Calu3 (cell line): ENCODE measurements at places on chromosomes 4 and X.

- no peak for DNase-seq
These were observed 143.4 kb upstream of the MED14 start for GRCh38 chrX:40878766-40879165.

DNA sequence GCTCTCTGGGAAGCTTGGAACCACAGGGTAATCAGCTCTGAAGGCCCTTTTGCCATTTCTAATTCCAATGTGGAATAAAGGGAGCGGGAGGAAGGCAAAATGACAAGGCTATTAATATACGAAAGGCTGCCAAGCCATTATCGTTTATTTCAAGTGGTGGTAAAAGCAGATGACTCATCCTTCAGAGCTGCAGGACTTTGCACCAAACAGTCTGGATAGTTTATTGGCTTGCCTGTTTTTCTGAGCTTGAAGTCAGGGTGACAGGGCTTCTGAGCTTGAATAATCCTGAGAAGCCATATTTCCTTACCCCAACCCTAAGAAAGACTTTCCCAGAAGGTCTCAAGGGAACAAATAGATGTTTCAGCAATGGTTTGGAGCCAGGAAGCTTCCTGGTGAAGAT is 7.7 kb upstream of the GABRE start:
- DNase-seq = peak; percentile 20

DNA sequence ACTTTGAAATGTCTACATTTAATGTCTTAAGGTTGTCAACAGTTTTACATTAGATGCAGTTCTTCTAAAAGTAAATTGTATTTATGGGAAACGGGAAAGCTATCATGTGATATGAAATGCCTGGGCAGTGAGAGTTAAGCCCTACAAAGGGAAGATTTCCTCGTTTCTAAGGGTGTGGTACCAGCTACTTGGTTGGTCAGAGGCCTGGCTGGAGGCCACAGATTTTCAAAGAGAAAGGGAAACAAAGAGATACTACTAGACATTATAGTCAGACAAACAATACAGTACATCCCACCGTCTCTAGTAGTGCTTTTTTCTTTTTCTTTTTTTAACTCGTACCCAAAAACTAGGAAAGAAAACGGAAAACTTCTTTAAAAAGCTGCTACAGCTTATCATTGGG is 467.8 kb downstream of the PCDH7 start:
- no peak for DNase-seq

GRCh38 chrX:9471571-9471985 is 6.7 kb downstream of the TBL1X start:
- DNase-seq = no peak

DNA sequence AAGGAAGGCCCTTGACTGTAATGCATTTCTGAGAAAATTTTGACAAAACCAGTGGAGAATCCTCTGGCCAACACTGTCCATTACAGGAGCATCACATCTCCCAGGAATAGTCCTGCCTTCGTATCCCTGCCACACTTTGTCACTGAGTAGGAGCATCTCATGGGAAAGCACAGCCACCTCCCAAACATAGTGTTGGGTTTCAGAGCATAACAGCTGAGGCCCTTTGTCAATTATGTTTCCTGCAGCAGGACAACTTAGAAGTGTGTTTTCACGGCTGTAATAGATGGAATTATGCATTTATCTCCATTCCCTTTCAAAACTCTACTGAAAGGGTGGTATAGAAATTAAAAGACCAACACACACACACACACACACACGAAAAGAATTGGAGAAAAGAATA is 91.1 kb upstream of the SMAD1 start:
- DNase-seq = no peak

DNA sequence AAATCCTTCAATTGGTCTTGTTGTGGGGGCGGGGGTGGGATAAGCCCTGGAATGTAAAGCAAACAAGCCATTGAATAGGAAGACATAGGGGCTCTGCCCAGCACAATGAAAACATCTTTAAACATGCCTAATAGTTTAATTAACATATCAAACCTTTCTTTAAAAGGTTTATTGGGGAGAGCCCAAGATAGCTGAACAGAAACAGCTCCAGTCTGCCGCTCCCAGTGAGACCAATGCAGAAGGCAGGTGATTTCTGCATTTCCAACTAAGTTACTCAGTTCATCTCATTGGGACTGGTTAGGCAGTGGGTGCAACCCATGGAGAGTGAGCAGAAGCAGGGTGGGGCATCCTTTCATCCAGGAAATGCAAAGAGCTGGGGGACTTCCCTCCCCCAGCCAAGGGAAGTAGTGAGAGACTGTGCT is 327.2 kb upstream of the CNKSR2 start:
- no peak for DNase-seq

DNA sequence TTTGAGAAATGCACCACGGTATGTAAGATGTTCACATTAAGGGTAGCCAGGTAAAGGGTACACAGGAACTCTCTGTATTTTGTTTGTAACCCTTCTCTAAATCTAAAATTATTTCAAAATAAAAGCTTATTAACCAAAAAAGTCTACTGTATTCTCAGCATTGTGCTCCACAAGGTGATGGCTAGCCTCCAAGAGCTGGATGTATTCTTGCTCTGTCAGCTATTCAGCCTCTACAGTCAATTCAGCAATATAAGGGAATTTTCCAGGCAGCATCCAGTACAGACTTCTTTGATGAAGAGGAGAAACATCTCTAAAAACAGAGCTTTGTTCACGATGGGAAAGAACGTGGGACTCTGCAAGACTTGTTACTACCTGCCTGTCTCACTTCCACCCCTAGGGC is 63.5 kb upstream of the MAOA start:
- DNase-seq = no peak

DNA sequence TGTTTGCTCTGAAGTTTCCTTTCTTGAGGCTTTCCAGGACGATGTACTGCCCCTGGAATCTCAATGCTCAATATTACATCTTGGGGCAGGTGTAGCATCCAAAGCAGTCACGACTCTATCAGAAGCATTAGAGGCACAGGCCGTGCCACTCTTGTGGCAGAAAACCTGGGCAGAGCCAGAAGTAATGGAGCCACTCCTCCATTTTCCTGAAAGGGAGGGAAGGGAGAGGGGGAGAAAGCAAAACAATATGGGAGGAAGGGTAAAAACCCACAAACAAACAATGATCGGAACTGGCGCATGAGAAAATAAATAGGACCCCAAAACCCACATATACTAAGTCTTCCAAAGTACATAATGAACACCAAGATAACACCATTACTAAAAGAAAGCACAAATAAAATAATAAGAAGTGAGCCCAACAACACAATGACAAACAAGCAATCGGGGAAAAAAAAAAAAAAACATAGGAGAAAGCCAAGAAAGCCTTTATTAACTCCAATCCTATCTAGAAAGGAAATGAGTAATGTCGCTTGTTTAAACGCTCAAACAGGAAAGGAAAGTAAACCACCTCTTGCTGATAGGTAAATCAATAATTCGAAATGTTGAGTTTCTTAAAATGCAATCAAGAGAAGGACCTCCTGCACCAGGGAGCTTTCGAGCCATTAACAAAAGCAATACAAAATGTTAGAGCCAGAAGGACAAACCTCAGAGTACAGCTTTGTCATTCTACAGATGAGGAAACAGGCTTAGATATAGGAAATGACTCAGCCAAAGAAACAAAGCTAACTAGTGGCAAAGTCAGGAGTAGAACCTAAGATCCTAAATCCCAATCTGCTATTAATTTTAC is 117.4 kb downstream of the ATRX start:
- DNase-seq = peak; percentile 15

DNA sequence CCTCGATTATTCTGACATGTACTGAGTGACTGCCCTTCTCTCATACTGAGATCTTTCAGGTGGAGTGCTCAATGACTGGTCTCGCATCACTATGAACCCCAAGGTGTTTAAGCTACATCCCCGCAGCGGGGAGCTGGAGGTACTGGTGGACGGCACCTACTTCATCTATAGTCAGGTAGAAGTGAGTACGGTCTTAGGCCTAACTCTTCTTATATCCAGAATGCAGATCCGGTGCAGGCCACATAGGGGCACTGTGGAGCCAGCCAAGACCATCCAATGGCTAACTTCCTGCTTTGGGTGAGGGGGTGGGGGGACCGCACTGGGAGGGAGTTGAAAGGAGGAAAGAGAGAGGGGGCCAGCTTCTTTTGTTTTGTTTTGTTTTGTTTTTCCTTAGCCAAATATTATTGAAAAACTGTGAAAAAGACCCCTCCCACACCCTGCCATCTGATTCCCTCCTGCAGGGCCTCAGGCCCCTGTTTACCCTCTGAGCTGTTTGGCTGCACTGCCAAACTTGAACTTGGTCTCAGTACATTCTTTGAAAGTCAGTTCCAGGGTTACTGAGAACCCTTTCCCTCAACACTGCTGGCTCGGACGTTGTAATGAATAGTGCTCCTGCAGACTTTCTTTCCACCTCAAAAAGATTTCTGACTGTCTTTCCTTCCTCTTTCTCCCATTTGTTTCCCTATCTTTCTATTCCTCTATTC is 16.2 kb downstream of the AWAT2 start:
- DNase-seq = peak; percentile 60

- DNase-seq = no peak
These were observed 38.6 kb upstream of the HMX1 start for GRCh38 chr4:8910100-8910821.

- peak; percentile 47 for DNase-seq
These were observed 20.6 kb upstream of the TEC start for GRCh38 chr4:48290146-48290772.

- no peak for DNase-seq
These were observed 20.8 kb downstream of the ATP5ME start for GRCh38 chr4:653080-653821.

GRCh38 chr4:91754716-91755115 is 549.0 kb upstream of the GRID2 start:
- DNase-seq = no peak
